ENCODE measurements at places on chromosomes 3 and 15. TPM values are rescaled to one million over a fixed set of nuclear protein-coding genes. Genes with fewer than 3 reads are reported as not detected.

Gene SOX14
- not detected for total RNA-seq

DNA sequence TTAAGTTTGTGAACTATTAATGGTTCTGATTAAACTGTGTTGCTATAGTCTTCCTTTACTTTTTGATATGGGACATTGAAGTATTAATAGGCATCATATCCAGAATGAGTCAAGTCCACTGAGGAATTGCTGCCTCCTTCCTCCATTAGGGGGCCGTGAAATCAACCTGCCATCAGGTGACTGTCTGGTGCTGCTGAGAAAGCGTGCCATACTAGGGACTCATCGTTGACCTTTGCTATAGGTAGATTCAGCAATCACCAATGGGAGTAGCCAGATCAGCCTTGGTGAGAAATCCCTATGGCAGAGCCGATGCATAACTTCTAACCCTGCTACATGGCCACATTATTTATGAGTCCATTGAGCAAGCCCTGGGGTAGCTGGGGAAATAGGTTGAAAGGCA lies 30.1 kb upstream of the SLC28A2 start:
- no peak overlapping the region for H3K27ac ChIP-seq
- DNase-seq = no peak
- H3K4me1 ChIP-seq = no peaks in the 10 kb centered on the region
- H3K4me3 ChIP-seq = no peak overlapping the region

DNA sequence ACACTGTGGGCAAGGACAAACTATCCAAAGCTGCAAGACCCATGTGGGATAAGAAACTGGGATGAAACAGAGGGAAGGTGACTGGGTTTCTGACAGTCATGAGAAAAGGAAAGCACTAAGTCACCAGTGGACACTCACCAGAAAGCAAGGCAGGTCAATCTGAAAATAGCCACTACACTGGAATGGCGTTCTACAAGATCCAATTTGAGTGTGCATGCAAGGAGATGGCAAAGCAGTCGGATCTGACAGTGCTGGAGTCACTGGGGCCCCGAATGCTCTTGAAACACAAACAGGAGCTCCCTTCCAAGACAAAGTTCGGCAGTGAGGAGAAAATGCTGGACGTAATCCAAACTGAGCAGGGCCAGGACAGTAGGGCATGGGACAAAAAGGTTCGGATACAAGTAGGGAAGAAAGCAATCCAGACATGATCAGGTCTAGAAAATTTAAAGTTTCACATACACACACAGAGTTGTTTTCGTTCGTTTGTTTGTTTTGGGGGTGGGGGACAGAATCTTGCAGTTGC lies 95.5 kb downstream of the EOMES start:
- H3K27me3 ChIP-seq = no peaks in the 10 kb centered on the region
- peaks cover 6% of the 10 kb centered on the region for H3K4me1 ChIP-seq
- no peak overlapping the region for H3K27ac ChIP-seq
- DNase-seq = no peak
- no peak overlapping the region for H3K4me3 ChIP-seq

GRCh38 chr15:42413920-42414319 lies 54.6 kb downstream of the CAPN3 start:
- no peak overlapping the region for H3K27ac ChIP-seq
- no peak overlapping the region for H3K4me3 ChIP-seq
- H3K4me1 ChIP-seq = no peaks in the 10 kb centered on the region
- DNase-seq = no peak

DNA sequence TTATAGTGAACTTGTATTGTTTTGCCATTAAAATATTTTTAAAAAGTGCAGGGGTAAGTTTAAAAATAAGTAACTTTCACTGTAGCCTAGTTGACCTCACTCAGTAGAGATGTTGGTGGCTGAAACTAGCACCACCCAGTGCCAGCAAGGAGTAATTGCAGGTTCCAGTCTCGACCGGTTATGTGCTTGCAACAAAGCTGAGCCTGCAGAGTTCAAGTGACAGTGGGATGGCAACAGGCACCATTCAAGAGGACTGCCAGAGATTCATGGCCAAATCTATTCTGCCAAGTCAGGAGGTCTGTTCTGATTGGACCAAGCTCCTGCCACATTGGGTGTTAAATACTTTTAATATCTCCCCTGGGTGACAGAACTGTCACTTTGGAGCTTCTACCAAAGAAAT lies 2.7 kb downstream of the ADAMTS7 start:
- H3K4me1 ChIP-seq = peaks cover 8% of the 10 kb centered on the region
- H3K4me3 ChIP-seq = no peak overlapping the region
- no peaks in the 10 kb centered on the region for H3K27me3 ChIP-seq
- H3K36me3 ChIP-seq = no peaks in the 10 kb centered on the region
- peak; percentile 31 for DNase-seq

GRCh38 chr3:140308535-140308934 lies 369.3 kb upstream of the TRIM42 start:
- DNase-seq = peak; percentile 30
- no peak overlapping the region for H3K4me3 ChIP-seq
- H3K36me3 ChIP-seq = no peaks in the 10 kb centered on the region
- H3K4me1 ChIP-seq = peaks cover 1% of the 10 kb centered on the region

Gene PLCB2
- 76.7 TPM for total RNA-seq

Gene C3orf38
- total RNA-seq = 18.4 TPM

Gene SLC22A13
- 0.64 TPM for total RNA-seq

- DNase-seq = no peak
- H3K27ac ChIP-seq = no peak overlapping the region
- no peak overlapping the region for H3K4me3 ChIP-seq
- H3K36me3 ChIP-seq = no peaks in the 10 kb centered on the region
- H3K27me3 ChIP-seq = no peaks in the 10 kb centered on the region
- H3K4me1 ChIP-seq = peaks cover 13% of the 10 kb centered on the region
Measured at GRCh38 chr15:39361497-39361896, 219.4 kb upstream of the THBS1 start.

DNA sequence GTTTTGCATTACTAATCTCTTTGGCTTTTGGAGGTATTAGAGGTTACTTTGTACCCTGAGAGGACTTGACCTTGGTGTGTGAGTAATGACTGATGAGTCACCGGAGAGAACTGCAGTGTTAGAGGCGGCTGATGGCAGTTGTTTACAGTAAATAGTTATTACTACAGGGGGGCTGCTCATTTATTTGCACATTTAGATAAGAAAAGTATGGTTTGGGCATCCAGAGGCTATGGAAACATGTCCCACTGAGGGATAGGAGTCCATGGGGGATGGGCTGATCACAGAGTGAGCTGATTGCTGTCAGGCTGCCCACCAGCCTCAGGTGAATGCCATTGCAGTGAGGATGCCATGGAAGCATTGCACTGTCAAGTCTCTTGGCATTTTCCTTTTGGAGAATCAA lies 17.3 kb upstream of the STAC start:
- no peaks in the 10 kb centered on the region for H3K36me3 ChIP-seq
- H3K27me3 ChIP-seq = no peaks in the 10 kb centered on the region
- H3K4me1 ChIP-seq = no peaks in the 10 kb centered on the region
- H3K27ac ChIP-seq = no peak overlapping the region
- no peak for DNase-seq

Gene FGF12
- total RNA-seq = 2.4 TPM

GRCh38 chr3:51802106-51802703 lies 23.2 kb upstream of the IQCF6 start:
- H3K4me3 ChIP-seq = no peak overlapping the region
- no peaks in the 10 kb centered on the region for H3K27me3 ChIP-seq
- no peak for DNase-seq
- no peaks in the 10 kb centered on the region for H3K36me3 ChIP-seq
- no peaks in the 10 kb centered on the region for H3K4me1 ChIP-seq
- H3K27ac ChIP-seq = no peak overlapping the region

Gene FBXO40
- total RNA-seq = 0.06 TPM

Gene UBA7
- 112 TPM for total RNA-seq

DNA sequence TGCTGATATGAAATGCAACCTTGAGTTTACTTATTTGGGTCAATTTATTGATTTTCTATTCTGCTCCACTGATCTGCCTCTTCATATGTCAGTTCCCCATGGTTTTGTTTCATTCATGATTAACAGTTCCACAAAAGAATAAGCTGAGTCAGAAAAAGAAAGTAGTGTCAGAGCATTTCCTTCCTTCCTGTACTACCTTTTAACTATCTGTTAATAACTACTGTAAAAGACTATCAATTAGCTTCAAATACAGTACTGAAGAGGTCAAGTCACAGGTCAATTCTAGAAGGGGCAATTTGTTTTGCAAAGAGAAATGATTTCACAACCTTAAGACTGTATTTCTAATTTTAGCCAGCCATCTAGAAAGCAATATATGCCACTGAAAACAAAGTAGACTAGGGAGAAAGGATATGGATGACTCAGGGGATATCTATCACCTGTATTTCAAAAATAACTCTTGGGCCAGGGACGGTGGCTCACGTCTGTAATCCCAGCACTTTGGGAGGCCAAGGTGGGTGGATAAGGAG lies 129.5 kb downstream of the TFDP2 start:
- H3K4me3 ChIP-seq = no peak overlapping the region
- peaks cover 1% of the 10 kb centered on the region for H3K36me3 ChIP-seq
- H3K4me1 ChIP-seq = peaks cover 4% of the 10 kb centered on the region
- no peaks in the 10 kb centered on the region for H3K27me3 ChIP-seq
- H3K27ac ChIP-seq = no peak overlapping the region
- no peak for DNase-seq

DNA sequence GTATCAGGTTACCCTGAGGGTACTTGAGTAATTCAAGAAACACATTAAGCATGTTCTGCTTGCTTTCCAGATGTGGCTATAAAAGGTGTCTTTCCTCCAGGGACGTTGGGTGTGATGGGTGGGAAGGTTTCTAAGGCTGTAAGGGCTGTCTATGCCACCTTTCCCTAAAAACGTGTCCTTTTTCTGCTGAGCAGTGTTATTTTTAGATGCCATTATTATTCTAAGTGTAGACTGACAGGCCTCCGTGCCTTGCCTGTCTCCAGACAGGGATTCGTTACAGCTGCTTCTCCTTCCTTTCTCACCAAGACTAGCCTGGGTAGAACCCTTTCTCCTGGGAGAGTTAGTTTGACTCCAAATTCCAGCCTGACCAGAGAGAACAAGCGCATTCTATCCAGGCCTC lies 26.8 kb upstream of the RHO start:
- H3K4me1 ChIP-seq = peaks cover 11% of the 10 kb centered on the region
- no peak overlapping the region for H3K4me3 ChIP-seq
- no peak overlapping the region for H3K27ac ChIP-seq
- no peaks in the 10 kb centered on the region for H3K27me3 ChIP-seq

DNA sequence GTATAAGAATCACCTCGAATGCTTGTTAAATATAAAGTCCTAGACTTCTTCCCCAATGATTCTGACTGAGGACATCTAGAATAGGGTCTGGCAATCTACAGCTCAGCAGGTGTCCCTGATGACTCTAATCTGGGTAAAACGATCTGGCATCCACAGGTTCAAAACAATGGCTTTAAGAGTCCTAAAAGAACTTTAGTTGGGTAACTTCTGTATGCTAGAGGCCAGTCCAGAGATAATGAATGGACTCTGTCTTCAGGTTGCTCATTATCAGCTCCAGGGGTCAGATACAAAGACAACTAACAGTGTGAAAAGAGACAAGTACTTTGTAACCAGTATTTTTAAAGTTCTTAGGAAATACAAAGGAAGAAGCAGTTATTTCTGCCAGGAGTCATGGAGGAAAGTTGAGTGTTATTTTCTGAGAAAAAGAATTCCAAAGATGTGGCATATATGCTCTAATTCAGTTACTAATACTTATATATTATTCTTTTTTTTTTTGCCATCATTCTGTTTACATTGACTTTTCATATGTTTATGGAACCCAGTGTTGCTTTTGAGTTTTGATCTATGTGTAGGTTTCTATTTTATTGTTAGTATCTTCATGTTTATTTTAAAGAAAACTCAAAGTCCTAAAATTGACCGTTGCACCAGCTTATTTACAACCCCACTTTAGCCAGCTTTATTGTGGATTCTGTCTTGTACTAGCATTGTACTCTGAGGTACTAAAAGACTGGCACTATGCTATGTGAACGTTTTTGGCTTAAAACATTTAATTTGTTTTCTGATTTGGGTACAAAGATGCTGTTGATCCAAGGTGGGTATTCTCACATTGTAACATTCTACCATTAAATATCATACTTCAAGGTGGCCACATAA lies 3.1 kb upstream of the GPR15 start:
- H3K36me3 ChIP-seq = no peaks in the 10 kb centered on the region
- H3K27ac ChIP-seq = no peak overlapping the region
- no peak for DNase-seq
- no peak overlapping the region for H3K4me3 ChIP-seq

DNA sequence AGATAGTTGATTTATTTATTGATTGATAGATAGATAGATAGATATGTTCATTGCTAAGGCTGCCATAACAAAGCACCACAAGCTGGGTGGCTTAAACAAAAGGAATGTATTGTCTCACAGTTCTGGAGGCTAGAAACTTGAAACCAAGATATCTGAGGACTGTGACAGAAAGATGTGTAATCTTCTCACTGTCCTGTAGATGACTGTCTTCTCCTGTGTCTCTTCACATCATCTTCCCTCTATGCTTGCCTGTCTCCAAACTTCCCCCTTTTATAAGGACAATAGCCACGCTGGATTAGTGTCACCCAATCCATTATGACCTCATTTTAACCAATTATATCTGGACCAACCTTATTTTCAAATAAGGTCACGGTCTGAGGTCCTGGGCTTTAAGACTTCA lies 40.9 kb downstream of the GNB4 start:
- H3K27me3 ChIP-seq = no peaks in the 10 kb centered on the region
- peaks cover 6% of the 10 kb centered on the region for H3K36me3 ChIP-seq
- no peak for DNase-seq
- H3K4me1 ChIP-seq = no peaks in the 10 kb centered on the region

GRCh38 chr15:62883938-62884479 lies 158.5 kb upstream of the TPM1 start:
- no peaks in the 10 kb centered on the region for H3K27me3 ChIP-seq
- no peak overlapping the region for H3K4me3 ChIP-seq
- H3K4me1 ChIP-seq = peaks cover 13% of the 10 kb centered on the region
- no peak overlapping the region for H3K27ac ChIP-seq
- no peak for DNase-seq

DNA sequence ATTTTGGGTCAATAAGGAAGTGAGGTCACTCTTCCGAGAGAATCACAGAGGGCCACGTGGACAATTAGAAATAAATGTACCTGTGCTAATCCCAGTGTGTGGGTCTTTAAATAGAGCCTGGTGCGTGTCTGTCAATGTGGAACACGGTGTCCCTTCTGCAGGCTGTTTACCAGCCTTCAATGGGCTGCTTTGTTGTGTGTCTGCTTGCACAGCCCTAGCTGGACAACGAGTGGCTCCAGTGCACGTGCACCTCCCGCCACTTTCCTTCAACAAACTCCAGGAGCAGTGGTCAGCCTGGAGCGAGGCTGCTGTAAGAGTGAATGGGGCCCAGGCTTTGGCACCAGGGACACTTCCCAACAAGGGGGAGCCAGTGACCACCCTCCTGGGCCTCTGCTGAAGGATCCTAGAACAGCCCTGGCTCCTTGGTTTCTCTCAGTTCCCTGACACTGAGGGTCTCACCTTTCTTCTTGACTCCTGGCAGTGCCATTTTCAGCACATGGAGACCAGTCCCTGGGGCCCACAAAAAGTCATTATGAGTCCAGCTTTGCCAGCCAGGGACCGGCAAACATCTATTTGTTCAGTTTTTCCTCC lies 76.1 kb downstream of the ISG20 start:
- peaks cover 9% of the 10 kb centered on the region for H3K27me3 ChIP-seq
- no peak overlapping the region for H3K4me3 ChIP-seq
- DNase-seq = no peak
- H3K36me3 ChIP-seq = no peaks in the 10 kb centered on the region
- no peaks in the 10 kb centered on the region for H3K4me1 ChIP-seq
- no peak overlapping the region for H3K27ac ChIP-seq

Gene GPR62
- 0.15 TPM for total RNA-seq

Data from lung (tissue), 17 donors.